ENCODE measurements at places on chromosomes 3 and 15.

DNA sequence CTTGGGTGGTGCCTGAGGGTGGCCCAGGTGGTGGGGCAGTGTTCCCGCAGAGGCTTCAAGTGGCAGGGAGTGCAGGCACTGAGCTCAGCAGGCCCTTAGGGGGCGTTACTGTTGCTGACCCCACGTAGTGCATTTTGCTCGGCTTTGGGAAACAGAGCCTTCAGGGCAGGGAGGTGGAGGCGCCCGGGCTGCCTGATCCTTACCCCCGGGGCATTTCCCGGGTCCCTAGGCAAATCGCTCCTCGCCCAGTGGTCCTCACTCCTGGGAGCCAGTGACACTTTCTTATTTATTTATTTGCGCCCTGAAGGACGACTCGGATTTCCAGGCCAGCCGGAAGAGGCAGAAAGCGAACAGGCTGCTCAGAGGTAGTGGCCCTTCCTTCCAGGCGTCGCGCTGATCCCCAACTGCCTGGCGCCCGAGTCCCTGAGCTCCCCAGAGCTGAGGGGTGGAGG, 10.1 kb upstream of the FOXB1 start:
- no peak for DNase-seq

DNA sequence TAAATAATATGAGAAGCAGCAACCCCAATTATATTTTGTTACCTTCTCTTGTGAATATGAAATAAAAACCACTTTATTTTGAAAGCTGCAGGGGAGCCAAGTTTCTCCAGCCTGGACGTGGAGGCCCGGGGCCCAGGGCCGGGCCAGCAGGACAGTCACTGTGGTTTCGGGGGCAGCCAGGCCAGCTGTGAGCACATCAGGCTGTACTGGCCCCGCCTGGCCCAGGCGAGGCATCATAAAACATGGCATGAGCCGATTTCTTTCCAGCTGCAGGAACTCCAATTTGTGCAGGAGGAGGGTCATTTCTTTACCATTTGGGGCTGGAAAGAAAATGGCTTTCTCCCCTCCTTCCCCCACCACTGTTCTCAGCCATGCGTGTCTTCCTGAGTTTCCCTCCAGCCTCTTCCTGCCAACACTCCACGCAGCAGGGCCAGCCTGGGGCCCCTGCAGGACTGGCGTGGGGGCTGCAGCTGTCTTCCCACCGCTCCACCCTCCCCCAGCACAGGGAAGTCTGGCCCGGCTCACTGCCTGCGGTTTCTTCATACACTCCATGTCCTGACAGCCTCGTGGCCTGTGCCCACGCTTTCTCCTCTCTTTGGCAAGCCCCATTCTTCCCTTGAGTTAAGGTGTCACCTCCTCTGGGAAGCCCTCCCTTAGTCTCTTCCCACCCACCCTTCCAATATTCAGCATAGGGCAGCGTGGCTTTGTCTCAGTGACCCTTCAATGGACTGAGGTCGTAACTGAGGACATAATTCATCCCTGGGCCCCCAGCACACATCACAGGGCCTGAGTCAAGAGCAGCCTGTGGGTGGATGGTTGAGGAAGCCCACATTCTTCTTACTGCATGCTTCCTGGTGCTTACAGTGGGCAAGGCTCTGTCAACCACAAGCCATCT, 135.8 kb downstream of the CHSY1 start:
- DNase-seq = no peak

GRCh38 chr15:54312528-54312927, 334.3 kb downstream of the UNC13C start:
- no peak for DNase-seq

GRCh38 chr15:99424131-99424571, 141.6 kb upstream of the MEF2A start:
- DNase-seq = no peak

DNA sequence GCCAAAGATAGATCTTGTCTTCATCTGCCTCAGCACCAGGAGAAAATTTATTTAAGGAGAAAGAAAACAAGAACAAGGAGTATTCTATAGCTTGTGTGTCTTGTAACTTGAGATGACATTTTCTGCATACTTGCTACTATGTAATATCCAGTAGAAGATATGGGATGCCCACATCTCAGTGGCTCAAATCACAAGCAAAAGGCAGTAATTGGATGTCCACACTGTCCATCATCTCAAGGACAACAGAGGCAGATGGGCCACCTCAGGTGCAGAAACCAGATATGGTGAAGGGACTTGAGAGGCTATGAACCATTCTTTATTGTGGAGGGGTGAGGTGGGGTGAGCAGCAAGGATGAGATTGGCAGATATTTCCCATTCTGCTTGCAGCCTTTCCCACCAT, 309.0 kb downstream of the GBE1 start:
- DNase-seq = no peak

DNA sequence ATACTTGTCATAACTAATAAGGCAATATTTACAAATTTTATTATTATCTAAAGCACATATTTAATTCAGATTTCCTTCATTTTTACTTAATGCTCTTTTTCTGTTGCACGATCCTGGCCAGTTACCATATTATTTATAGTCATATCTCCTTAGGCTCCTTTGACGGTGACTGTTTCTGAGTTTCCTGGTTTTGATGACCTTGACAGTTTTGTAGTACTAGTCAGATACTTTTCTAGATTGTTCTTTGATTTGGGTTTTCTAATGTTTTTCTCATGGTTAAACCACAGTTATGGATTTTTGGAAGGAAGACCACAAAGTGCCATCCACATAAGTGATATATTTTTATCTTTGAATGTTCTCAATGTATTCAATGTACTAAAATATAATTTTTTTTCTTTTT, 171.0 kb upstream of the NANOGP8 start:
- no peak for DNase-seq

DNA sequence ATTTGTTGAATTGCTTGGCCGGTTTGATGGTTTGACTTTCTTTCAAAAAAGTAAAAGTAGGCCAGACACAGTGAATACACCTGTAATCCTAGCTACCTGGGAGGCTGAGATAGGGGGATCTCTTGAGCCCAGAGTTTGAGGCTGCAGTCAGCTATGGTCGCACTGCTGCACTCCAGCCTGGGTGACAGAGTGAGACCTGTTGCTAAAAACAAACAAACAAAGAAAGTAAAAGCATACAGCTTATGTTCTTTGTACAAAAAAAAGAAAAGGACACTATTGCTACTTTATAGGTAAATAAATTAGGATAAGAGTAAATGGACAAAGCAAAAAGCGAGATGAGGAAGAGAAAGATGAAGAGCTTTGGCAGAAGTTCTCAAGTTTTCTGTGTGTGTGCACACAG, 13.9 kb upstream of the FEZF2 start:
- DNase-seq = no peak

DNA sequence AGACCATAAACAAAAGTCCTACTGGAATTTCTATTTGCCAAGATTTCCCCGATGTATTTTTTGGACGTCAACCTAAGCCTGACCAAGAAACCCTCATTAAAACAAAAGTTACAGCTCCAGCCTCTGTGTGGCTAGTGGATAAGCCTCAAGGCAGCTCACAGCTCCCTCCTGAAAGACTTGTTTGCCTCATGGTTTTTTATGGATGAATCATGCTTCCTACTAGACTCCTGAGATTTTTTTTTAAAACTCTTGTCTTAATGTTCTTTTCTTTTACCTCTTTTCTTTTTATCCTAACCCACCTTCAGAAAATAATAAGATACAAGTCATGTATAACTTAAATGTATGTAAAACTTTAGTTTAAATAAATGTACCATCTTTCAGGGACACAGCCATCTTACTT, 52.4 kb downstream of the SUCNR1 start:
- no peak for DNase-seq

DNA sequence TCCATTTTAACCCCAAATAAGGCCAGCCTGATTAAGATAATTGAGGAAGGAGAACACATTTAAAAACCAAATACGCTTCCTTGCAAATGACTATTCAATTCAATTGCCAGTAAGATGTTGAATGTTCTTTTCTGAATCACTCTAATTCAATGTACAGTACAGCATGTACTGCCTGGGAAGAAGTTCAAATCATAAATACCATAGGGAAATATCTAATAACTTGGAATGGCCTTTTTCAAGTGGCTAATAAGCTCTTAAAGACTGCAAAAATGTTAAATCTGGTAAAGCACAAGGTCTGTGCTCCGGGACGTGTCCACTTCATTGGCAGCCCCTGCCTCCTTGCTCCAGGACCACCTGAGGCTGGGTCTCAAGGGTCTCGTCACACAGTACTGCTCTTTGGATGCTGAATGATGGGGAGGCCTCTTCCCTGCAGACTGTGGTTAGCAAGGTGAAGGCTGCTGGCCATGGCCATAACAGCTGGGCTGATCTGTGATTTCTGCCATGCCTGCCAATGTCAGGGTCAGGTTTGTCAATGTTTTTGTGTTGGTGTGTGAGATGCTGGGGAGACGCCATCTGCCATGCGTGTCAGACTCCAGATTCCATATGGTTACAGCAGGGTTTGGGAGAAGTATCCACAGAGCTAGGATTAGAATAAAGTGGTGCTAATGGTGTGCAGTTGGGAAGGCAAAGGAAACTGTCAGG, 300.5 kb downstream of the ADAMTS17 start:
- DNase-seq = no peak

DNA sequence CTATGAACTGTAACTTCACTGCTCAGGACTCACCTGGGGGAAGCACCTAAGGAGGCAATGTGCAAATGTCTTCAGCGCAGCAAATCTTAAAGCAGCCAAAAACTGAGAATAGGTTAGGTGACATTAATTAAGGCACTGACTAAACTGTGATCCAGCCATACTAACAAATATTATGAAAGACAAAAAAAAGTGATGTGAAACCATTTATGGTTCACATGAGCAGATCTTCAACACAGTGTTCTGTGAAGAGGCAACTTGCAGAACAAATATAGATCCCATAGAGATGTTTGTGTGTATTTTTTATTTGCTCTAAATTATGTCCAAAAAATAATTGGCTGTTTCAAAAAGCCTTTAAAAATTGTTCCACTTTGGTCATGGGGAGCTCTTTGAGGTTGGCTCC, 24.1 kb upstream of the MITF start:
- DNase-seq = no peak

- DNase-seq = no peak
Observed at GRCh38 chr3:178385280-178385952, 150.8 kb upstream of the KCNMB2 start.

DNA sequence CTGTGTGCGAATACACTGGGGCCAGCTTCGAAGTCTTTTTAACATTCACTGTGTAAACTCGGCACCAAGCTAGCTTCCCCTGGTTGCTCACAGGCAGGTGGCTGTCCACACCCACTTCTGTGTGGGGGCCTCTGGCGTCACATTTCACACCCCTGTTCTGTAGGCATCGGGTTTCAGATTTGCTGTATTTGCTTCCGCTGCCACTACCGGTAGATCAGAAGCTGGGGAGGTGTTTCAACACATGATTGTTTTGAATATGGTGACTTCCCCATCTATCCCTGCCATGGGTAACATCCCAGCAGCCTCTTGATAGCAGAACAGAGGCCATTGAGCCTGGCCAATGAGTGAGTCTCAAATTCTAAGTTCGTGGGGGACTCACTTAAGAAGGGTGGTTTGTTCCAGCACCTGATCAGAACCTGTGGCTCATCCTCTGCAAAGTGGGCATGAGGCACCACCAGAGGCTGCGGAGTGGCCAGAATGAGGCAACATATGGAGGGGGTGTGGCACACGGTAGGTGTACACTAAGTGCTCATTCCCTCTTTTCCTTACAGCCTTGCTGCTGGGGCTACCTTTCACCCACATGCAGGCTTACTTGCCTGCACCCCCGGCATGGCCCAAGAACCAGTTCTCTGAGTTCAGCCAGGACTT, 61.5 kb downstream of the IQSEC1 start:
- DNase-seq = peak; percentile 88

- no peak for DNase-seq
Observed at GRCh38 chr3:64398476-64398875, 173.2 kb upstream of the PRICKLE2 start.

DNA sequence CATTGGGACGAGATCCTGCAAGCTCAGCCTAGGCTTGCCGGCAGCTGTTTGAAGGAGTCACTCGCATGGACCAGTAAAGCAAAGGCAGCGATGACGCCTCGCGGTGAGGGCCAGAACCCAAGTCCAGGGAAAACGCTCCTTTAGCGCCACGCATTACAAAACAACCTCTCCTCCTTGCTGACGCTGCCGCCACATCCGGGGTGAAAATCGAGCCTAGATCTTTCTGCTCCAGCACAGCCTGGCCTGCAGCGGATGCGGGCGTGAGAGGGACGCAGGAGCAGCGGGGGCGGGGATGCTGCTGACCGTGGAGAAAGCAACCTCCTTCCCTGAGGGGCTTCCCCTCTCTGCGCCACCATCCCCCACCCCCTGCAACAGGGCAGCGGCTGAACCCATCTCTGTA, 46.7 kb downstream of the CASR start:
- no peak for DNase-seq

- no peak for DNase-seq
Observed at GRCh38 chr3:120516136-120516535, 65.3 kb upstream of the FSTL1 start.

DNA sequence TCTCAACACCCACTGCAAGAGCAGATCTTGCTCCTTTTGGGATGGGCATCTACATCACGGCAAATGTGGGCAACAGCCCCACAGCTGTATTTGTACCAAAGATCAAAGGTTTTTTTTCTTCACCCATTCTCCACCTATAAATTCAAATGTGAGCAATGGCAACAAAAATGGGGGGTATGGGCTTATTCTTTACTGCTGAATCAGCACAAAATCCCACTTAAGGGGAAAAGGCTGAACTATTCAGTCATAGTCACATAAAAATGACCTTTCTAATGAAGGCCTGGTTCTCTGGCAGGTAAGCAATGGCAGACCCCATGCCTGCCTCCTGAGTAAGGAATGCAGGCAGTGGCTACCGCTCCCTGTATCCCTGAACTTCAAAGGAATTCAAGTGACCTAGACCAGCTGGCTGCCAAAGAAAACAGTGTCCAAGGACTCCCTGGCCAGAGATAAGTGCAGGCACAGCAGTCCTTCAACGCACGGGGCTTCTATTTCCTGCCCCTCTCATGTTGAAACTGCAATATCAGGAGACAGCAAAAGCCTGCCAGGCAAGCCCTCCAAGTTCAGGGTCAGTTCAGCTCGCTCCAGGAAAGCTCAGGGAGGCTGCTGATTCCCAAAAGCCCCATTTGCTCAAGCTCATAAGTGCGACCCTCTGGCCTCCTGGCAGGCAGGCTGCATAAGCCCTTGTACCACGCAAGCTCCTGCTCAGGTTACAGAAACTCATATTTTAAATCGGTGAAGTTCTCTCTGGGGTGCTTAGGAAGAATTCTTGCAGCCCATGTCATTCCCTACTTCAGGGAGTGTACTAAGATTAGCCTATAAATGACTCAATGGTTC, 134.1 kb downstream of the PDZRN3 start:
- no peak for DNase-seq

DNA sequence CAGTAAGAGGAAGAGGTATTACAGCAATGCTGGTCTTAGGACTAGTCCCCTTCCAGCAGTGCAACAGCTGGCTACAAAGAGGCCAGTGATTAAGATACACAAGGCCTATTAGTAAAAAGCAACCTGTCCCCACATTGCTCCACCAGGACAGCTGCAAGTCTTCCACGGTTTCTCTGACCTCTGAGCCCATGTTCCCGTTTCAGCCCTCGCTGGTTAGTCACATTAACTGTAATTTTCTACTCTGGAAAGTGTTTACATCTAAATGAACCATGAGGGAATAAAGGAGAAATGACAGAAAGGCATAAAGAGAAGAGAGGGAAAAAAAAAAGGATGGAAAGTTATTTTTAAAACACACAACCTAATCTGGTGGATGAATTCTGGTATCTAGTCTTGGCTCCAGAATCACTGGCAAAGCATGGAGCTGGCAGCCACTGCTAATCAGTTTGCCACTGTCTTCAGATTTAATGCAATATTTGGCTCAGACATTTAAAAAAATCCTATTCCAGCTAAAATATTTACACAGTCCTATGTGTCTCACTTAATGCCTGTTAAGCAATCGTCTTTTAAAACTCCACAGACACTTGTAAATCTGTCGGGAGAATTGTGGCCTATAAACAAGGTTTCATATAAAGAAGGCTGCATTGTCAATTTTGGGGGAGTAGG, 154.9 kb downstream of the GREM1 start:
- DNase-seq = no peak
